ENCODE measurements at places on chromosomes 5 and 9.

GRCh38 chr5:123092696-123093095 is 3.7 kb downstream of the PRDM6 start:
- DNase-seq, result no peak

DNA sequence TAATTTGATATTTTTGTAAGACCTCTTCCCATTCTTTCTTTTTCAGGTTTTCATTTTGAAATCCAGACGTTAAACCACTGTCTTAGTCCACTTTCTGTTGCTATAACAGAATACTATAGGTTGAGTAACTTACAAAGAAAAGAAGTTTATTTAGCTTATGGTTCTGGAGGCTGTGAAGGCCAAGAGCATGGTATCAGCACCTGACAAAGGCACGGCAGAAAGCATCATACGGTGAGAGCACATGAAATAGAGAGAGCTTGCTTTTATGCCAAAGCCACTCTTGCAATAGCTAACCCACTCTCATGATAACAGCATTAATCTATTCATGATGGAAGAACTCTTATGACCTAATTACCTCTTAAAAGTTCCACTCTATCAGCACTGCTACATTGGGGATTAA is 255.6 kb upstream of the PDE4D start:
- DNase-seq, result no peak

- DNase-seq, result no peak
Measured at GRCh38 chr9:115799734-115800133, 353.9 kb upstream of the PAPPA start.

- no peak for DNase-seq
Measured at GRCh38 chr5:74272024-74272775, 368.3 kb downstream of the ENC1 start.

GRCh38 chr5:31381299-31381698 is 150.6 kb downstream of the DROSHA start:
- no peak for DNase-seq

- DNase-seq, result no peak
Measured at GRCh38 chr5:106833517-106833916, 837.2 kb downstream of the EFNA5 start.

DNA sequence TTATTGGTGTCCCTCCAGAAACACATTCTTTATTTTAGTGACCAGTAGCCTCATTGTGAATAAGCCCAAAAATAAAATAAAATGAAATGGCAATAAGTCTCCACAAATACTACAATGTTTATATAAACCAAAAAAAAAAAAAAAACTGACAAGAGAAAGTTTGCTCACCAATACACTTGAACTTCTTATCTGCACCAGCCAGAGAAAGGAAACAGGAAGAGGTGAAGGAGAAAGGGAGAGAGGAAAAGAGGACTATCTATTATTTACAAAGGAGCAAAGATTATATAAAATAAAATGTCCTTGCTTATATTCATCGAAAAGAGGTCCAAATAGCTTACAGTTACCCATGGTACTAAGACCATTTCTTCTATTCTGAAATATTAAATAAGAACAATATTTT is 176.4 kb upstream of the CCNG1 start:
- no peak for DNase-seq

DNA sequence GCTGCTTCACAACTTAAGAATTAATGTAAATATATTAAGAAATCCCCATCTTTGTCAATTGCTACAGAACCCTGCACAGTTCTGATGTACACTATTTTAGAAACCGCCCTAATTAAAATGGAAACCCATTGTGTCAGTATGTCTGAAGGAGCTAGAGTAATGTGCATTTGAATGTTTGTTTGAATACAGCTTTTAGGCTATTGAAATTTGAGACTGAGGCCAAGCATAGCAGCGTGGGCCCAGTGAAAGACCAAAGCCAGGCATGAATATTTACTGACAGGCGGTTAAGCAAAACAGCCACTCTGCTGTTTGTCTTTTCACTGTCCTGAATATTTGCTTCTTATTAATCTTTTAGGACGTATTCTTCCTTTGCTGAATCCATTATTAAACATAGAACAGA is 252.3 kb downstream of the IZUMO3 start:
- no peak for DNase-seq

GRCh38 chr9:76608575-76609273 is 149.7 kb downstream of the GCNT1 start:
- no peak for DNase-seq

DNA sequence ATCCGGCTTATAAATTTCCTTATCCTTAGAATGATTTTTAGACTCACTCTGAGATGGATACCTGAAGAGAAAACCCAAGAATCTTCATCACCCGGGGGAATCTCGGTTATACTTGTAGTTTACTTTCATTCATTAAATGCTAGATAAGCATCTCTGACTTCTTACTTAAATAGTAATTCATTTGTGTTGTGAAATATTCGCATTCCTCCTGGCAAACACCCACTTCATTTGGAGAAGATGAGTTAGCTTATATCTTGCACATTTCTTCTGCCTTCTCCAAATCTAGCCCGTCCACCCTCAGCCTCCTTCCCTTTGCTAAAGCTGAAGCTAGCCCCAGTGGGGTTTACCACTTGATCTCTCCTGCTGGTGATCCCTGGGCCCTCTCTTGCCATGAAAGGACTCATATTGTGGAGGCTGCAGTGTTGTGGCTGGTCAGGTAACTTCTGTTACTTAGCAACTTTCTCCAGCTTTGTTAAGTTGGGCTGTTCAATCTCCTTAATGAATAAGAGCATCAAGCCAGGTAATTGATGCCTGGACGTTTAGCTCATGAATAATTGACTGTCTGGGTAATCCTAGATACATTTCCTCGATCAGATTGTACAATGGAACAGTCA is 11.3 kb upstream of the POU4F3 start:
- no peak for DNase-seq

DNA sequence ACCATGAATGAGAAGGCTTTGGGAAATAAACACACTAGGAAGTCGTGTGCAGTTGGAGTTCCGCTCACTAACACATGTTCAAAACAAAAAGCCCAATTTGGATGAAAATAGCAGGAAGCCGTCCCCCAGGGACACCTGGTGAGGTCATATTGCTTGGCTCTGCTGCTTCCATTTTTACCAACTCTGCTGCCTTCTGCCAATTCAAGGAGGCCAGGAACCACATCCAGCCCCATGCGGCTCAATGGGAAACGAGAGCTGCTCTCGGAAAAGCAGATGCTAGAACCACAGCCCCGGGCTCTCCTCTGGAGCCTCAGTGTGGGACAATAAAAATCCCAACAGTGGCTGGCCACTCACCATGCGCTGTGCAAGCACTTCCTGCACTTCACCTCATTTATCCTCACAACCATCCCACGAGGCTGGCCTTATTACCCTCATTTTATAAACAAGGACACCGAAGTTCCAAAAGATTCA is 13.4 kb downstream of the ADAM19 start:
- DNase-seq, result no peak

DNA sequence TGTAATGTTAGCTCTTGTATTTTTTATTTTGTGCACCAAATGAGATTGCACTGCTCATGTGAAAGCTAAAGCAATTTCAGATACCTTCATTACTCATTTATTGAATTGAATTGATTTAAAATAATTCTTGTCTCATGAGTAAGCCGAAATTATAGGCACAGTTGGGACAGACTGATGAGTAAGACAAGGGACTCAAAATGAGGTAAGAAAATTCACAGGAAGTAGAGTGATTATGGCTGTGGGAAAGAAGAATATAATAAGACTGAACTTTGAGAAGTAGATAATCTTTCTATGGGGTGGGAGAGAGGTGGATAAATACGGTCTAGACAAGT is 51.1 kb downstream of the NUDT12 start:
- DNase-seq, result no peak

- no peak for DNase-seq
Measured at GRCh38 chr9:100671898-100672297, 94.0 kb downstream of the CAVIN4 start.

- no peak for DNase-seq
Measured at GRCh38 chr5:175129619-175130018, 314.4 kb downstream of the DRD1 start.

DNA sequence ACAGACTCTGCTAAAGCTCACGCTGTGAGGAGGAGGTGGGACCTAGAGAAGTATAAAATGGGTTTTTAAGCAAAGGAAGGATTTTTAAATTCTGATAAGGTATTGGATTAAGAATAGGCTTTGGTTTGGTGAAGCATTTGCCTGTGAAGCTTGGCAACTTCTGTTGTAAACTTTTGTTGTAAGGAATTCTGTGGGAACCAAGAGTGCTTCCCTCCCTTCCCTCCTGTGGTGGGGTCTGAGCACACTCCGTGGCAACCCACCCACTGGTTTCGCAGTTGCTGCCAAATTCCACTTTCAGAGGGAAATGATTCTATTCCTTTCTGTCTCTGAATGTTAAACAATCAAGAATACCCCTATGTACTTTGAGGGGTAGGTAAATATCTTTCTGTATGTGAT is 28.6 kb upstream of the GTF2H2C start:
- no peak for DNase-seq
